ENCODE measurements at places on chromosomes 12 and 14. TPM values are rescaled to one million over a fixed set of nuclear protein-coding genes. Genes with fewer than 3 reads are reported as not detected.
A peak's percentile ranks its signal among the peaks of the same experiment; 100 is the strongest.

DNA sequence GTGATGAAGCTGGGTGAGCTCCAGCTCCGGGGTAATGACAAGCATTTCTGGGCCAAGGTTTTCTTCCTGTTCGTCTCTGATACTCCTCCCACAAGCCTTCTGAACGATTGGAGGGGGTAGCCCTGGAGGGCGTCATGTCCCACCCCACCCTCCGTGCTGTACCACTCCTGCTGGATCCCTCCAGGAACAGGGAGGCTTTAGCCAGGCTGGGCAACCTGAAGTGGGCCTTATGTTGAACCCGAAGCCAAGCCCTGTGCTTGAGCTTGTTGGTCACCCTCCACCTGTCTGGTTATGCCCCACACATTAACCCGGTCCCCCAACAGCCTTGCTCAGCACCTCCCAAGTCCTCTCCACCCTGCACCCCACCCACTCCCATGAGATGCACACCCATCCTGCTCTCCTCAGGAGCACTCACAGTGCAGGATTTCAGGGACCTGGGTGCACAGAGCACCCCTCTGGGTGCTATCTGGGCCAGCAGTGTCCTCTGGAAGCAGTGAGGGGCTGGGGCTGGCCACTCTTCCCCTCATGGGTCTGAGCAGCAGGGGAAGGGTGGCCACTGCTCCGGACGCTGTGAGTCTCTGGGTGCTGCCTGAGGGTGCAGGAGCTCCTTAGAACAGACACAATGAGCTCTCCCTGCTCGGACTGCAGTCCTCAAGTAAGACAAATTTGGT, 6.8 kb upstream of the KRT83 start:
- no peak for DNase-seq

The FSCB gene
- total RNA-seq = 0.10 TPM

DNA sequence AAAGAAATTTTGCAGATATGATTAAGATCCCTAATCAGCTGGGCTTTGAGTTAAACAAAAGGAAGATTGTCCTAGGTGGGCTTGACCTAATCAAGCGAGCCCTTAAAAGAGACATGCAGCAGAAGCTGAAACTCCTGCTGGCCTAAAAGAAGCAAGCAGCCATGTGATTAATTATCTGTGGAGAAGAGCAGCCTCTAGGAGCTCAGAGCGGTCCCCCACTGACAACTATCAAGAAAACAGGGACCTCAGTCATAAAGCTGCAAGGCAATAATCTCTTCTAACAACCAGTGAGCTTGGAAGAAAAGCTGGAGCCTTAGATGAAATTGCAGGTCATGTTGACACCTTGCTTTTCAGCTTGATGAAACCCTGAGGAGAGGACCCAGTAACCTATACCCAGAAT, 288.9 kb upstream of the CLEC14A start:
- no peak for DNase-seq

- DNase-seq = peak; percentile 17
Measured at GRCh38 chr14:83940253-83940652, 1589.7 kb upstream of the FLRT2 start.

- no peak for DNase-seq
Measured at GRCh38 chr12:52173526-52173925, 18.3 kb downstream of the KRT80 start.

The FAM216A gene
- total RNA-seq = 8.0 TPM

The CACNB3 gene
- 9.6 TPM for total RNA-seq

The VWF gene
- 101 TPM for total RNA-seq

- DNase-seq = peak; percentile 88
Measured at GRCh38 chr12:16012117-16012516, 101.0 kb downstream of the DERA start.

The RNASE3 gene
- not detected for total RNA-seq

- DNase-seq = peak; percentile 5
Measured at GRCh38 chr12:84741692-84742091, 170.9 kb downstream of the SLC6A15 start.

DNA sequence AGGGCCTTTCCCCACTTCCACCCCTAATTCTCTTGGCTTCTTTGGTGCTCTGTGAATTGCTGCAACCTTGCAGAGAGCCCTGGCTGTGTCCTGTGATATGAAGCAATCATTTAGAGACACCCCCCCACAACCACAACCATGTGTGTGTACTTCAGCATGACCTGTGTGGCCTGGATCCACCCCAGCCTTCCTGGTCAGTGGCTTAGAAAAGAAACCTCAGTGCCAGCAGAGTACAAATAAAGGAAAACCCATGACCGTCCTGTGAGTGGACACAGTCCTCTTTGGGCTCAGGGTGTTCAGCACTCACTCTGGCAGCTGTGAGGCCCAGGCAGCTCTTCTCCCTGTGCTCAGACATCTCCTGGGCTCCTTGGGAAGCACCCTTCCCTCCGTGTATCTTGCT, 206.6 kb upstream of the DIO3 start:
- DNase-seq = no peak

Data from tongue (tissue), 3 donors.